NCI-H345 (cell line): ENCODE measurements at places on chromosomes 5 and 9.

GRCh38 chr9:89594811-89595550, 9.8 kb upstream of the GADD45G start:
- DNase-seq: no peak

DNA sequence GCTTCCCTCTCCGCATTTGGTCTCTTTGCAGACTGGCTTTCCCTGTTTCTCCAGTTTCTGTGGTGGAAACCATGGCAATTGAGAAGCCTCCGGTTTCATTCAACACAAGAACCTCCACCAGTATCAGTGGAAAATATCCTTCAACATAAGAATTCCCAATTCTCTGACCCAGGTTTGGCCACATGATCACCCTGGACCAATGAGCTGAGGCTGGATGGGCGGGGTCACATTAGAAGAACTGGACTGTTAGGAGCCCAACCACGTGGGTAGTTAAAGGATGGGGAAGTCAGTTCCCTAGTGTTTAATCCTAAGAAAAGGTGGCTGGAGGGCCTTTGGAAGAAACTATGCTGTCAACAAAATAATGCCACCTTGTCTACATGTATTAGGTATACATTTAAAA, 336.3 kb downstream of the DMRT2 start:
- DNase-seq: no peak

DNA sequence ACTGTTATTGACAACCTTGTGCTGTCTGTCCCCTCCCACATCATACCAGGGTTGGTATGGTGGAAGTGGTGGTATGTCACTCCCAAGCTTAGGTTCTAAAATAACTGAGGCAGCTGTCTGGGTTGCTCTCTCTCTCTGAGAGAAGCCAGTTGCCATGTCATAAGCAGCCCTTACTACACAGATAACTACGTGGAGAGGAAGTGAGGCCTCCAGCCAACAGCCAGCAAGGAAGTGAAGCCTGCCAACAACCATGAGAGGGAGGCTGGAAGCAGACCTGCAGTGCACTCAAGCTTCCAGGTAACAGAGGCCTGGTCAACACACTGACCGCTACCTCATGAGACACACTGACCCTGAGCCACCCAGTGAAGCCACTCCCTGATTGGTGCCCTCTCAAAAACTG, 18.6 kb downstream of the CTNNAL1 start:
- no peak for DNase-seq

- DNase-seq: peak; percentile 71
Observed at GRCh38 chr9:3191715-3192114, 334.1 kb downstream of the RFX3 start.

DNA sequence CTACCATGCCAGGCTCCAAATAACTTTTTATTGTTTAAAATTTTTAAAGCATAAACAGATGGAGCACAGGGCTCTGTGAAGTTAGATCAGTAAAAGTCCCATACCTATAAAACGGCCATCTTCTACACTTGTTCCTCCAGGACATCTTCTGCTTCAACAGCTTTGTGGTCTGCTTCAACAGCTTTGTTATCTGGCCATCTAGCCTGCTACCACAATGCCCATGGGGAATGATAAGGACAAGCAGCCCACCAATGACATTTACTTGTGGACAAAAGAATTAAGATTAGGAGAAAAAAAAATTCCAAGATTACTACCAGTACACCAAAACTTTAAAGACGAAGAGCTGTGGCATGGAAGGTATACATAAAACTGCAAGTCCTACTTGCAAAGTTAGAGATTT, 2.2 kb upstream of the VPS13A start:
- no peak for DNase-seq

DNA sequence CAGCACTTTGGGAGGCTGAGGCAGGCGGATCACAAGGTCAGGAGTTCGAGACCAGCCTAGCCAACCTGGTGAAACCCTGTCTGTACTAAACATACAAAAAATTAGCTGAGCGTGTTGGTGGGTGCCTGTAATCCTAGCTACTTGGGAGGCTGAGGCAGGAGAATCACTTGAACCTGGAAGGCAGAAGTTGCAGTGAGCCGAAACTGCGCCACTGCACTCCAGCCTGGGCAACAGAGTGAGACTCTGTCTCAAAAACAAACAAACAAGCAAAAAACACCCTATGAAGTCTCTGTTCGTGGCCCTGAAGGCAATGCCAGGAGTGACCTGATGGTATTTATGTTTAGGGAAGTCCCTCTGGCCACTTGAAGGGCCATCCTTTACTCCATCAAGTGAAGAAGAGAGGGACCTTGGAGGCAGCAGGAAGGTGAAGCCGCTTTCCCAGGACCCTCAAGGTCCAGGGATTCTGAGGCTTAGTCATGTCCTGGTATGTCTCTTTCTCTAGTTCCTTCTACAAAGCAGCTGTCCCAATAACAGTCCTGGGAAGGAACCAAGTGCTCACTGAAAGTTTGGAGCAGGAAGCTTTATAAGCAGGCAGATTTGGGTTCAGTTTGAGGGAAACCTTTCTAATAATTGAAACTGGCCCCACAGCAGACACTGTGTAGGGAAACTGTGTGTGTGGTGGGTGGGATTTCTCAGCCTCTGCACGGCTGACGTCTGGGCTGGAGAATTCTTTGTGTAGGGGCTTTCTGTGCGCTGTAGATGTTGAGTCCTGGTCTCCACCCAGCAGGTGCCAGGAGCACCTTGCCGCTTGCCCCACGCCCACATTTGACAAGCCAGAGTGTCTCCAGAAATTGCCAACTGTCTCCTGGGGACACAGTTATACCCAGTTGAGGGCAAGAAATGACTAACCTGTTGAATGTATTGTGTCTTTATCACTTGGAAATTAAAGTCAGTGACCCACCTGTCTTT, 12.5 kb downstream of the PHF2 start:
- DNase-seq: no peak

DNA sequence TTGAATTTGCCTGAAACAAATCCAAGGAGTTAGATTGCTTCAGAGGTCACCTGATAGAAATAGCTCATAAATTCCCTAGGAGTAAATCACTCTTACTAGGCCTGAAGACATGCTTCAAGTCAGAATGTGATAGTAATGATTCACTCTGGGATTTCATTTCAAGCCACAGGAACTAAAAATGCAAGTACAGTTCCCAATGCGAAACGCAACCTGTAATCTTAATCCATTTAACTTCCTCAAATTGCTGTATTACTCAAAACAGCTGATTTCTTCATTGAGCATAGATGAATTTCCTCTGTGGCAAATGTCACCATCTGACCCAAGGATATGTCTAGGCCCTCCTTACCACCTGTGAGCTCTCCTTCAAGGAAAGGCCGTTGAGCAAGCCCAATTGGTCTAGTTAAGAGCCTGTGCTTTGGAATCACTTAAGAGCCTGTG, 32.1 kb upstream of the IL6ST start:
- no peak for DNase-seq

GRCh38 chr9:92976431-92976830, 29.1 kb downstream of the FGD3 start:
- DNase-seq: no peak

- no peak for DNase-seq
Observed at GRCh38 chr9:95820074-95820473, 55.4 kb upstream of the ERCC6L2 start.

DNA sequence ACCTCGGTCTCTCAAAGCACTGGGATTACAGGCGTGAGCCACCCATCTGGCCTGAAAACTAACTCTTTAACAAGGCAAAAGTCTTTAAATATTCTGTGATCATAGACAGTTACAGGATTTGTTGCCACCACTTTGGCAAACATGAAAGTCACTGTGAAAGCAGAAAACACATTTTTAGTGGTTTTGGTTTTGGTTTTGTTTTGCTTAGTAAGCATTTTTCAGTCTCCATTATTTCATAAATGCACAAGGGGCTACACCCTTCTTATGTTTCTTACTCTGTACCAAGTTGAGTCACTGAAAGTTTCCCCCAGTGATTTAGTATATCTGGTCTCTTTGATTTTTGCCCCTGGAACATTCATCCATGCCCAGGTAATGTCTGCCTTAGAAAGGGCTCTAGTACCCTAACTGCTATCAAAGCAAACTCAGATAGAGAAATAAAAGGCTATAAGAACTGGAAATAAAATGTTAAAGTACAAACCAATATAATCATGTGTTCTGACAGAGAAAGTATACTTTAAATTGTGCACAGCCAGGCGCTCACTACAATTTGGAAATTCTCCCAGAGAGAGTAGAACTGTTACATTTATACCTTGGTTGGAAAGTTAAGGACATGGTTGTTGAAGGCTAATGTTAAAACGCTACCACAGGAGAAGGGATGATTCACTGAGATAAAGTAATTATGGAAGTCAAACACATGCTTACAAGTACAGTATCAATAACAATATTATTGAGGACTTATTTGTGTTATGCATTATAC, 1022.5 kb upstream of the DMAC1 start:
- no peak for DNase-seq

DNA sequence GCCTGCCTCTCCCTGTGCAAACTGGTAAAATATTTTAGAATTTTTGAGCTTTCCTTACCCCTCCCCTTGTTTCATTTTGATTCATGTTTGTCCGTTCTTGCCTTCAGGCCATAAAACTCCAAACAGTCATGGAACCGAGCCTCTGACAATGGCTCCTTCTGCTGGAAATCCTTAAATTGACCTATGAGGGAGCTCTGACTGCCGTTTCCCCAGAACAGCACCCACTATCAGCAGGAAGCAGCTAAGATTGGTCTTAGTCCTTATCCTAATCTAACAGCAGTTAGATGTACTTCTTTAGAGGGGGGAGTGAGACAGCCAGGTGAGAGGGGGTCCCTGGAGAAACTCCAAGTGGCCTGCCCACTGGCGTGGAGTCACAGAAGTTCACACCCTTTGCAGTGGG, 106.7 kb downstream of the FAM174A start:
- DNase-seq: no peak

DNA sequence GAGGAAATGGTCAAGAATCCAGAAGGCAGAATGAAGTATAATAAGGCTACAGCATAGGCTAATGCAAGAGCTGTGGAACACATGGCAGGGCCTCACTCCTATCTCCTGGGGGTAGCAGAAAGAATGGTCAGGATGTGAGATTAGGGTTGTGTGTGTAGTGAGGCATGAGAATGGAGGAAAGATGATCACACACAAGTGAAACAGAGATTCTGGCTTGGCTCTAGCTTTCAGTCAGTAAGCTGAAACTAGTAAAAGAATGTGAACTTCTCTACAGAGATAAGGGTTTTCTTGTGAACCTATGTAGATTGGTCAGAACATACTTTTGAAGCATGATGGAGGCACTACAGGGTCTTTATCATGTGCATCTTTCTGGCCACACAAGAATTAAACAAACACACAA, 298.8 kb downstream of the ASTN2 start:
- DNase-seq: no peak

GRCh38 chr5:93219641-93220145, 361.3 kb downstream of the NR2F1-AS1 start:
- DNase-seq: no peak

DNA sequence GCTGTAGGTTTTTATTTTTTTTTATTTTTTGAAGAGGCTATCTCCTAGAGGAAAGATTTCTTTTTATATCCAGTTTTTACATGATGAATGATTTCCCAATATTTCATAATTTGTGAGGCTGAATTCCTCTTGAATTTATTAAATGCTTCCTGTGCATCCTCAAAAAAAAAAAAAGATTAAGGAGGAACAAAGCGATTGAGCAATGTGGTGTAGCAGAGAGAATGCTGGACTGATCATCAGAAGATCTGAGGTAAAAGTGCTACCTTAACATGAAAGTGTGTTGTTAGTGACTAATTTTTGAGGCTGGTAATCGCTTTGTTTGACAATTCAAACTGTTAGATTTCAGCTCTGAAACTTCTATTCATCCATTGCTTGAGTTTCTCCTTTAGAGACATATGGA, 125.1 kb downstream of the ESM1 start:
- no peak for DNase-seq

- no peak for DNase-seq
Observed at GRCh38 chr5:52731274-52732027, 56.3 kb upstream of the ITGA1 start.

- DNase-seq: no peak
Observed at GRCh38 chr5:103910011-103910410, 347.4 kb upstream of the NUDT12 start.

DNA sequence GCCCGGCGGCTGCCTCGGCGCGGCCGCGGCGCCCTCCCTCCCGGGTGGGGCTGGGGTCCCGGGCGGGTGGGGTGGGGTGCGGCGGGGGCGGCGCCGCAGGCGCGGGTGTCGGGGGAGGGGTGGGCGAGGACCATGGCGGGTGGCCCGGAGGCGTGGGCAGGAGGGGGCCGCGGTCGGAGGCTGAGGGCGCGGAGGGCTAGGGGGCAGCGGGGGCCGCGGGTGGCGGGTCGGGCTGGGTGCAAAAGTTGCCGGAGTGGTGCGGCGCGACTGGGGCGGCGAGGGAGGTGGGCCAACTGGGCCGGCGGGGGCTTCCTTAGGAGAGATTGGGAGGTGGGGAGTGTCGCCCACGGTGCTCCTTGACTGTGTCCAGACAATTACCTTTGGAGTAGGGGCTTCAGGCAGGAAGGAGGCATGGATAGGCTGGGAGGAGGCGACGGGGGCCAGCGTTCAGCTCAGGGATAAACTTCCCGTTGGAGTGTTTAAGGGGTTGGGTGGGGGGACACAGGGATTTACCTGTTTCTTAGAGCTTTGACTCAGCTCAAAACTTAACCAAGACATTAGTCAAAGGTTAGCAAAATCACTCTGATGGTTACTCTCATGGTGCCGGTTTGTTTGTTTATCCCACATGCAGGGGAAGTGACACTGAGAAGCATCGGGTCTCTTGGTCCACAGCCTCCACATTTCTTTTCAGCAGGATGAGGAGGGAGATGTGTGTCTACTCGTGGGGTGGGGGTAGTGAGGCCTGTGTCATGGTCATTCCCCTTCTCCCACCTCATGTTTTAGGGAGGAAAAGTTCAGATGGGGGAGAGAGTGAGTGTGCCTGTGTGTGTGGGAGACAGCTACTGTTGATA, 859 bp downstream of the CSNK1G3 start:
- peak; percentile 29 for DNase-seq

GRCh38 chr9:136861874-136862457, 4.1 kb downstream of the EDF1 start:
- DNase-seq: no peak

DNA sequence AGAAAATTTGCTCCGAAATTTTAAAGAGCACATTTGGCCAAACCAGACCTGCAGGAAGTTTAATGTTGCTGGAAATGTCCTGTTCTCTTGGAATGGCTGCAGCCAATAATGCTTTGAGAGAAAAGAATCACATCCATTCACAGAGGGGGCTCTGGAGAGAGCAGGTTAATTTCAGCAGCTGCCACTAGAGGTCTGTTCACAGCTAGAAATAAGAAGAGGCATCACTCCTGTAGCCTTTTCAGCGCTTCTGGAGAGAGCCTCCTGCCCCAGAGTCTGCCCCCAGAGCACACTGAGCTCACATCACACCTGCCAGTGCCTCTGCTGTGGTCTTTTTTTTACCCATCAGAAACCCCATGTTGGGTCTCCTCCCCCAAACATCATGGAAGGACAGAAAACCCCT, 124.8 kb upstream of the RAD23B start:
- peak; percentile 43 for DNase-seq

GRCh38 chr5:120419127-120419526, 45.0 kb upstream of the PRR16 start:
- no peak for DNase-seq

- no peak for DNase-seq
Observed at GRCh38 chr9:128244837-128245231, 31.0 kb downstream of the GOLGA2 start.
